HFF-Myc (cell line): ENCODE measurements at places on chromosomes 3 and 15.

DNA sequence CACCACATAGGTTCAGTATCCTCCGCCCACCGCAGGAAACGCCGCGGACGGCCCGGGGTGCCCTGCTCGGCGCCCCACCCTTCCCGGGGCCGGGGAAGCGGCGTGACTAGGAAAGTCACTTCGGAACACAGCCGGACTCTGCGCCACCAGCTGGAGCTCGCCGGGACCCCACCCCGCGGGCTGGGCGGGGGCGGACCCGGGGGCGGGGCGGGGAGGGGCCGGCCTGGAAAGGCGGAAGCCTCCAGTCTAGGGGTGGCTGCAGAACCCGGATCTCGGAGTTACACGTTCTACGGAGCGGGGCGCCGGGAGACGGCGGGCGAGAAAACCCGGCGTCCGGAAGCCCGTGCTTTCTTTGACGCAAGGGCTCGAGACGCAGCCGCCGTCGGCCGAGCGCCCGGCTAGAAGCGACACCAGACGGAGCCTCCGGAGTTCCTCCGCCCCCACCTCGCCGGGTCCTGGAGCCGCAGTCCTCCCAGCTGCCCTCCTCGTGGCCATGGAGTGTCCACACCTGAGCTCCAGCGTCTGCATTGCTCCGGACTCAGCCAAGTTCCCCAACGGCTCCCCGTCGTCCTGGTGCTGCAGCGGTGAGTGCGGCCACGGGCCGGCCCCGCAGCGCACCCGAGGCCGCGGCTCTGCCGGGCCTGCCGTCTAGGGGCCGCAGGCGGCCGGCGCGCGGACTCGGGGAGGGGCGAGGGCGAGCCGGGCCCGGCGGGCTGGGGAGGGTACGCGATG is at the start of gene USP3:
TSS of gene USP3 (plus strand) at position 347 of the 732 bp plus-strand sequence. CDS start at position 494, 147 bp downstream.
- DNase-seq: peak; percentile 81

DNA sequence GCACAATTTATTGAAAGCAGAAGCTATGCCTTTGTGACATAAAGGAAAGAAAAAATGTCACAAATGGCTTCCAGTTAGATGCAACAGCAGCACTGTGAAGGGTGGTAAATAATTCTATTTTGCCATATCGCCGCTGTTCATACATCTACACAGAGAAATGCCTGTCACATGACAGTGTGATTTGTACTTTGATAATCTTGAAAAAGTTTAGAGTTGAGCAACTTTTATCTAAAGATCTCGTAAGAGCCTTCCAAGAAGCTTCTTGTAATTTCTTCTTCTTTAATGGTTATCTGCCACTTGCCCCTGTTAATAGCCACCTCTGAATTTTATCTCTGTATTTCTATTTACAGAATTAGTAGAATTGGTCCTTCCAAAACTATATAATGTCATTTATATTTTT is 192.3 kb downstream of the ATP8B4 start:
- DNase-seq: no peak

GRCh38 chr15:57706405-57707209 is at the start of gene POLR2M:
POLR2M (plus strand) TSS chr15:57706714; CDS start chr15:57706843, 129 bp downstream.
- DNase-seq: peak; percentile 98

GRCh38 chr15:90873998-90874605 is 5.7 kb downstream of the FURIN start:
- DNase-seq: no peak

DNA sequence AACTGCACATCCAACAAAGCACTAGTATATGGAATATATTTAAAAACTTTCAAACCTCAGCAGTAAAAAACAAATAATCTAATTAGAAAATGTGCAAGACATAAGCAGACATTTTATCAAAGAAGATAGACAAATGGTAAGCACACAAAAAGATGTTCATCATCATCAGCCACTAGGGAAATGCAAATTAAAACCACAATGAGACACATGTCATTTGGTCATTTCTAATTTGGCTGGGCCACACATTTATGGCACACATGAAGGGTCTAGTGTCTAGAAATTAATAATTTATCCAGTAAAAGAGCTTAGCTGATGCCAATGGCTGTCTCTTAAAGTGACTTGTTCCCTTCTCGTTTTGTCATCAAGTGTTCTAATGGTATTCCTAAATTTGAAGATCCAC is 45.8 kb downstream of the ARHGAP31 start:
- DNase-seq: no peak

DNA sequence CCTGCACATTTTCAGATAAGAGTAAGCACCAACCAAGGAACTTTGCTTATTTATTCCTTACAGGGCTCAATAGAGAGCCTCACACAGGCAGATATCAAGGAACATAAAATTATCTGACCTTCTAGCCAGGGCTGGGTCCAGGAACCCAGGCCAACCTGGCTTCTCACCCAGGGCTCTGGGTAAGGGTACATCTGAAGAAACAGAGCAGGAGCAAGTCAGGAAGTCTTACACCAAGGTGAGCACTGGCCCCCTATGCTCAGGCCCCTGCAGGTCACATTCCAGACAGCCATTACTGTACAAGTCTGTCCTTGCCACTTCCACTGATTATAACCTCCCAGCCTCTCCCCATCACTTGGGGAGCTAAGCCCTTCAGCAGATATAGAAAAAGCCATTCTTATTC is 19.1 kb downstream of the TF start:
- DNase-seq: no peak

DNA sequence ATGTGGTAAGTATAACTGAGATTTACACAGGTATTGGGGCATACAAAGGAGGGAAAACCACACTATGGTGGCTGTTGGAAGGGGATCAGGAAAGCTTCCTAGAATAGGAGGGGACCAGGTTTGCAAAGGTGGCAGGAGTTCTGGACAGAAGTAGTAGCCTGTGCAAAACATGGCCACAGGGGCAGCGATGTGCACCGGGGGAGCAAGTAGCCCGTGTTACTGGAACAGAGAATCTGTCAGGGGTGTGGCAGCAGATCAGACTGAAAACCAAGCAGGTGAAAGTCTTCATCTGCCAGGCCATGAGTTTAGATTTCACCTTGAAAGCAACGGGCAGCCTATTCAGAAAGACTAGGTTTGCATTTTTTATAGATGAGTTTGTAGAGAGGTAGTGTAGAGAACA is 182.3 kb upstream of the LPP start:
- no peak for DNase-seq

GRCh38 chr3:102699819-102700140 is 265.0 kb downstream of the ZPLD1 start:
- no peak for DNase-seq

- DNase-seq: no peak
Measured at GRCh38 chr3:114428044-114428595, 134.3 kb downstream of the TIGIT start.

DNA sequence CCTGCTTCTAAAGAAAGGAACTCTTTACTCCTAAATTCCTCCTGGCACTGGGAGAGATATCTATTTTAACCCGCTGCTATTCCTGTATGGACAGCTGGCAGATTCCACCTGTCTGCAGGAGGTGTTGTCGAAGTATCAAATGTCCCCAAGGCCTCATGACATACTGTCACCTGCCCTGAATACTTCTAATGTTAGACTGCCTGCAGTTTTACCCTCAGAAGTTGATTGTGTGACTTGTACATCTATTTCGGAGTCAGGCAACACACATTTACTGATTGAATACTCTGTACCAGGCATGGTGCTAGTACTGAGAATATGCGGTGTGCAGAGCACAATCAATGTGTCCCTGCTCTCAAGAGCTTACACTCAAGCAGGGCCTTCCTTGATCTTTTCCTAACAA is 38.6 kb downstream of the PDZRN3 start:
- no peak for DNase-seq

DNA sequence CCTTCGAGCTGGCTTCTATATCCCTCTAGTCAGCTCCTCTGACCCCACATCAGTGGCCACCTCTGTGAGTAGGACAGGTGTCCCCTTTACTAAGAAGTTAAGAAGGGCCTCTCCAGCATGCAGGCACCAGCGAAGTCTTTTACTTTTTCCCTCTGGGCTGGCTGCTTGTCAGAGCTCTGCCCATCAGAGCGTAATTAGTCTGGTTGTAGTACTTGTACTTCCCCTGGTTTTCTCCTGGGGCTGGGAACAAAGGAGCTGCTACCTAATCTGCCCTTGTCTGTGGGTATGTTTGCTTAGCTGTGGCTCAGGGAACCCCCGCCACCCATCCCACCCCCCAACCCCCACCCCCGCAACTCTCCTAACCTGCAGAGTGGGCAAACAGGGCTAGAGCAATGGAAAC is 27.4 kb upstream of the ALPK3 start:
- DNase-seq: no peak

GRCh38 chr3:50170689-50171088 is 15.6 kb downstream of the SEMA3F start:
- no peak for DNase-seq

GRCh38 chr3:192064959-192065358 is 604.0 kb downstream of the PYDC2 start:
- DNase-seq: no peak

DNA sequence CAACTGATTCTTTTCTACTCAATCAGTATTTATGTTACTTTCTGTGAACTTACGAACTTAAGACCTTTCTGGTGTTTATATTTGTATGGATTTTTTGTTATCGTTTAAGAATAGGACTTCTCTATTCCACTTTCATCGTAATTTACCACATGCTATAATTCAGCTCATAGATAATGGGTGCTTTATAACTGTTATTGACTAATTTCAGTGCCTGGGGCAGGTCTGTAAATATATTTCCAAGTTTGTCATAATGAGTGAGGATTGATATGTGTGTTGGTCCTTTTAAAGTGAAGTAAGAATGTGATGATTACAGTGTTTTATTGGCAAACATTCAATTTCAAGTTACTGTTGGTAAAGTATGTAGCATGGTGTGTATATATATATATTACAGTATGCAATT is 1.8 kb upstream of the NAALADL2 start:
- DNase-seq: no peak

DNA sequence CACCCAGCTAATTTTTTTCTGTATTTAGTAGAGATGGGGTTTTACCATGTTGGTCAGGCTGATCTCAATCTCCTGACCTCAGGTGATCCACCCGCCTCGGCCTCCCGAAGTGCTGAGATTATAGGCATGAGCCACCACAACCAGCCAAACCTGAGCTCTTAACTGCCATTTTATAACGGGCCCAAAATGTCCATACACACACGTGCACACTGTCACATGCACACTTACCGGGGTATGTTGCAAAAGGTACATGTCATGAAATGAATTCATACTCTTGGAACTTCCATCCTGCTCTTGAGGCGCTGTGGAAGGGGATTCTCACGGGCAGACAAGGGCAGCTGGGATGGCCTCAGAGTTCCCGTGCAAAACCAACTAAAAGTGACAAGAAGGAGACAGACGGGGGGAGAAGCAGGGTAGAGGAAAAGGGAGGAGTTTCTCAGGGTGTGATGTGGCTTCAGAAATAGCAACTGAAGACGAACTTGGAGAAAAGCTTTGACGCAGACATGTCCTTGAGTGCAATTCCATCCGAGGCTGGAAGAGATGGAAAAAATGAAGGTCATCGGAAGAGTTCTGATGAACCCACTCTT is 110.9 kb downstream of the BDH1 start:
- no peak for DNase-seq
